ENCODE measurements at places on chromosomes 1 and 21.

- no peak for DNase-seq
Measured at GRCh38 chr1:45329445-45329844, 2.8 kb downstream of the HPDL start.

GRCh38 chr1:151976858-151977257 lies 16.8 kb downstream of the S100A10 start:
- DNase-seq, result no peak

DNA sequence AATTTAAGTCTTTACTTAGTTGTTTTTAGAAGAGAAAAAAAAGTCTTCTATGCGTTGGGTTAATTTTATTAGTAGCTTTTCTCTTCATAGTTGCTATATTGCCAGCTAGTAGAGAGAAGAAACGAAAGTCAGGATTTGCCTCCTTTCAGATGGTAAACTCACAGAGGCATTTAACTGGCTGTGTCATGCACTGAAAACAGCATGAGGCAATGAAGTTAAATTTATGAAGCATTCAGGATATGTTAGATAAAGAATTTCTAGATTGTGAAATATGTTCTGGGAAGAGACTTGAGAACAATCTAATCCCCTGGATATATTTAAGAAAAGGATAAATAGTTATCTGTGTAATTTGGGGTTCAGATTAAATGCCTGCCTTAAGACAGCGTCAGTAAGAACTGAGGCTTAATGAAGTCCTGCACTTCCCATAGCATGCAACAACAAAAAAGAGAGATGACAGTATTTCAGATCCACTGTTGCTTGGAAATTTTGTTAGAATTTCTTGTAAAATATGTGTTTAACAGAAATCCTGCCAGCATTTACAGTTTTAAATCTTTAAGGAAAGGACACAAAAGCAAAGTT lies 1.7 kb downstream of the ANGPTL1 start:
- DNase-seq, result no peak

DNA sequence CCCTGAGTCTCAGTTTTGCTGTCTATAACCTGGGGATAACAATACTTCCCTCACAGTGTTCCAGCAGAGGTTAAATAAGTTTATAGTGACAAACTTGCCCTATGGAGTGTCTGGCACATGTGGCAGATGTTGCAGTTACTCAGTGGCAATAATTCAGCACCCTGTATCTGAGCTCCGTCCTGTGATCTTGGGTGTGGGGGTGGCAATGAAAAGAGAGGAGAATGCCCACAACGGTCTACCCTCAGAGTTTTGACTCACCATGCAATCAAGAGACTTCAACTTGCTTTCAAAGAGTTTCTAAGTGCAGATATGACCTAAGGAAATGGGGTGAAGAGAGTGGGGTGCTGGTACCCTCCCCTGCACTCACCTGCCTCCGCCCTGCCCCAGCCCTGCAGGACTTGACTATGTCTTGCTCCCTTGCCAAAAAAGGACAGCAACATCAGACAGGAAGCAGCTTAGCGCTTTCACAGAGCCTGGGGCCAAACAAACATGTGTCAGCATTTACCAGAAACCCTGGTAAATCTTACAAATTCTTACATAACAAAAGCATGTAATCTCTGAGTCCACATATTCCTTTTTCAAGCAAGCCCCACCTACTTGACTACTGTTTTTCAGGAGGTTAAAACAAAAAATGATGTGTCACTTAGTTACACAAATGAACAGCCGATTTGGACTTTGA lies 185.1 kb upstream of the CAMK1G start:
- DNase-seq, result no peak

- no peak for DNase-seq
Measured at GRCh38 chr1:57707631-57708030, 283.8 kb upstream of the DAB1 start.

GRCh38 chr1:60069691-60070090 lies 3.9 kb downstream of the C1orf87 start:
- DNase-seq, result no peak

DNA sequence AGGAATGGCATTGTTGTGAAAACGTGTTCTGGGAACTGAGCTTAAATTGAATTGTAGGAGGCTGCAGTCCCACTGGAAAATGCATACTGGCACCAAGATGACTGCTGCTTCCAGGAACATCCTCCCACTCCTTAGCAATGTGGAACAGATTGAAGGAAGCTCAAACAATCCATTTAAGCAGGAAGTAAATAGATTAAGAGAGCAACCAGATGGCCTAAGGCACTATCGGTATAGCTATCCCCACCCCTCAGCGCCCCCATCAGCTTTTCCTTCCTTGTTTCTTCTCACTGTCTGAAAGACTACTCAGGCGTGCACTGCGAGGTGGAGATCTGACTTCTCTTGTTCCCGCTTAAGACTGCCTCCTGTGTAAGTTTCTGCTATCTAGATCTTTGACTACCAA lies 4.0 kb upstream of the IFI16 start:
- DNase-seq, result no peak

DNA sequence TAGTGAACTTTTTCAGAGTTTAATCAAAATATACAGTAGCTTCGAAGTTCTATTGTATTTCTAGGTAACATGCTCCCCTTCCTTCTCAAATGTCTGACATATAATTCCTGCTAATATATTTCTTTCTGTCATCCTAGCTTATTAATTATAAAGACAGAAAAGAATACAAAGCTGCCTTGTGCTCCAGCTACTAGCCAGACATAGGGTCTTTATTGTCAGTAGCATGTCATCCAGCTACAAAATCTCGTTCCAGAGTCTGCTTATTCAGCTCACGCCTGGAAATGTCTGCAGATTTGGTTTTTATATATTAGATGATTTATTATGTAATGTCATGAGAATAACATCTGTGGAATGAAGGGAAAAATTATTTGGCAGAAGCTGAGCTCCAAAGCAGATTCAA lies 1102.8 kb downstream of the BRINP3 start:
- DNase-seq, result no peak

GRCh38 chr21:32779983-32780382 lies 8.4 kb upstream of the PAXBP1 start:
- DNase-seq, result no peak

GRCh38 chr21:19475525-19475924 lies 1071.9 kb upstream of the TMPRSS15 start:
- DNase-seq, result no peak

DNA sequence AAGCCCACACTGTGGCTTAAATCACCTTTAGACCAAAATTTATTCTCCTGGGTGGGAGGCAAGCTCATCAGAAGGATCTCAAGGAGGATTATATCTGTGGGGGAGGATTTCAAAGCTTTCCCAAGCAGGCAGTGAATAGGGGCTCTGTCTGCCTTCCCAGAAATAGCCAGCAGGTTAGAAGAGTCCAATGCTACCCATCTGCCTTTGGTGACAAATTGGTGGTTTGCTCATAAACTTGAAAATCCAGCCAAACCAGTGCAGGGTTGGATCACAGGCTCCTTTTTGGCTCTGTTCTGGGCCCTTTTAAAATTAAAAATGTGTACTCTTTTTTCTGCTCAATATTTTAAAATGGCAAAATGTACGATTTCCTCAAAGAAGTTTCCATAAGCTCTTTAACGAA lies 118.9 kb upstream of the ZC3H11B start:
- no peak for DNase-seq

DNA sequence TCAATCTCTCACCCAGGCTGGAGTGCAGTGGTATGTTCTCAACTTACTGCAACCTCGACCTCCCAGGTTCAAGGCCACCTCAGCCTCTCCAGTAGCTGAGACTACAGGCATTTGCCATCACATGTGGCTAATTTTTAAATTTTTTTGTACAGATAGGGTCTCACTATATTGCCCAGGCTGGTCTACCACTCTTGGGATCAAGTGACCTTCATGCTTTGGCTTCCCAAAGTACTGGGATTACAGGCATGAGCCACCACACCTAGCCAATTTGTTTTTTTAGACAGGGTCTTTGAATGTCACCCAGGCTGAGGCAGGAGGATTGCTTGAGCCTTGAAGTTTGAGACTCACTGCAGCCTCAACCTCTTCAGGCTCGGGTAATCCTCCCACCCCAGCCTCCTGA lies 10.2 kb upstream of the USP48 start:
- no peak for DNase-seq

- DNase-seq, result no peak
Measured at GRCh38 chr1:113958691-113959090, 20.6 kb upstream of the OLFML3 start.

- peak; percentile 55 for DNase-seq
Measured at GRCh38 chr1:52697795-52698674, at the start of gene COA7. COA7 (minus strand) TSS chr1:52698347; CDS start chr1:52698326, 21 bp downstream.
